ENCODE measurements at places on chromosomes 5 and 9. TPM values are rescaled to one million over a fixed set of nuclear protein-coding genes. Genes with fewer than 3 reads are reported as not detected.

- H3K4me1 ChIP-seq: peaks cover 8% of the 10 kb centered on the region
- no peaks in the 10 kb centered on the region for H3K27me3 ChIP-seq
- H3K4me3 ChIP-seq: no peak overlapping the region
- peaks cover 11% of the 10 kb centered on the region for H3K36me3 ChIP-seq
- peak; percentile 44 for DNase-seq
Measured at GRCh38 chr5:139422307-139422893, 16.9 kb downstream of the DNAJC18 start.

- H3K27ac ChIP-seq: no peak overlapping the region
- H3K4me3 ChIP-seq: no peak overlapping the region
- no peaks in the 10 kb centered on the region for H3K4me1 ChIP-seq
- DNase-seq: no peak
Measured at GRCh38 chr5:4356201-4356600, 760.6 kb downstream of the IRX1 start.

DNA sequence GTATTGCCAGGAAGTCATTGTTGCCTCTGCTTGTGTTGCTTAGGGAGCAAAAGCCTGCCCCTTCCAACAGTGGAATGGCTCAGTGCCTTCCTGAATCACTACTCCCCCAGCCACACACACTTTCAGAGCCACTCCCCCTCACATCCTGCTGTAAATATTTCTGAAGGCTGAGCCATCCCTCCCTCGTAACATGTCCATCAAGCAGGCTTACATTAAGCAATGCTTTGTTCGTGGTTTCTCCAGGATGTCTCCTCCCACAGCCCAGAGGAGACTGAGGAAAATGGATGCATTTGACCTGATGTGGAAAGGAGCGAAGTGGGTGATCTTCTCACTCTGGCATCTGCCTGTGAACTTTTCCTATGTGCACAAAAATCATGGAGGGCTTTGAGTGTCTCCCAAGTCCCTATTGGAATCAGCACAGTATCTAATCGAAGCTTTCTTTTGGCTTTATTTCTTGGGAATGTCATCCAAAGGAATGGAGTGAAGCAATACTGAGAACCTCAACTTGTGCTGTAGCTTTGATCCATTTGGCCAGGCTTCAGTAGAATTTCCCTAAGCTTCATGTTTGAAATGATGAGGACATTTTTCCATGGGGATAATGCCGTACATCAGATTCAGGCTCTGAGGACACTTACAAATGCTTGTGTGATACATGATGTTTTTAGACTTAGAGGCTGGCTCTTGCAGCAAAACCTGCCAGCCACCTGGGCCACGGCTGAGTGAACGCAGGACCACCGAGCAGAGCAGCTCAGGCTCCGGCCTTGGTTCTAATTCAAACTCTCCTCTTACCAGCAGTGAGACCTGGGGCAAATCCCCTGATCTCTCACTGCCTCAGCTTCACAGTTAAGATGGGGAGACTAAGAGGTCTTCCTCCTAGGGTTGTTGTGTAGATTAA, 389.1 kb downstream of the ENC1 start:
- H3K4me1 ChIP-seq: peaks cover 15% of the 10 kb centered on the region
- no peaks in the 10 kb centered on the region for H3K36me3 ChIP-seq
- H3K27me3 ChIP-seq: no peaks in the 10 kb centered on the region
- DNase-seq: peak; percentile 99
- no peak overlapping the region for H3K4me3 ChIP-seq

DNA sequence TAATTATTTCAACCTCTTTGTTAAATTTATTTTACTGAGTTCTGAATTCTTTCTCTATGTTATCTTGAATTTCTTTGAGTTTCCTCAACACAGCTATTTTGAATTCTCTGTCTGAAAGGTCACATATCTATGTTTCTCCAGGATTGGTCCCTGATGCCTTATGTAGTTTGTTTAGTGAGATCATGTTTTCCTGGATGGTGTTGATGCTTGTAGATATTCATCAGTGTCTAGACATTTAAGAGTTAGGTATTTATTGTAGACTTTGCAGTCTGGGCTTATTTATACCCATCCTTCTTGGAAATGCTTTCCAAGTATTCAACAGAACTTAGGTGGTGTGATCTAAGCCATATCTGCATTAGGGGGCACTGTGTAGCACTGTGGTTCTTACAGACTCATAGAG, 70.2 kb upstream of the SLC27A6 start:
- H3K27ac ChIP-seq: no peak overlapping the region
- H3K36me3 ChIP-seq: no peaks in the 10 kb centered on the region
- no peak for DNase-seq
- no peaks in the 10 kb centered on the region for H3K4me1 ChIP-seq
- no peaks in the 10 kb centered on the region for H3K27me3 ChIP-seq
- no peak overlapping the region for H3K4me3 ChIP-seq

DNA sequence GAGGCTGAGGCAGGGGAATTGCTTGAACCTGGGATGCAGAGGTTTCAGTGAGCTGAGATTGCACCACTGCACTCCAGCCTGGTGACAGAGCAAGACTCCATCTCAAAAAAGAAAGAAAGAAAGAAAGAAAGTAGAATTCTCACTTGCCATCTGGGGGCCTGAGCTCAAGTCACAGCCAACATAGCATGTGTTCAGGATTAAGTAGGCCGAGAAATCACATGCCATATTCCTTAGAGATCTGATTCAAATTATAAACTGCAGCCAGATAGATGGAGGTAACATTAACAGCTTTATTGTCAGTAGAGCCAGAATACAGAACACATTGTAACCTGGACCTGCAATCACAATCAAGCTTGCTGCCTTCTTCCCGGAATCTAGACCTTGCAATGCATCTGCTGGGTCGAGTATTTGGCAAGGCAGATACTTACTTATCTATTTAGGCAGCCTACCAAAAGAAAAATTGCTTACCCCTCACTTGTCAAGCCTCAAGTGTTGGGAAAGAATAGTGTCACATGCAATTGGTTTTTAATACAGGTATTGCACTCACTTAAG, 173.7 kb downstream of the CPLANE1 start:
- no peak overlapping the region for H3K27ac ChIP-seq
- H3K27me3 ChIP-seq: no peaks in the 10 kb centered on the region
- DNase-seq: peak; percentile 27
- H3K4me1 ChIP-seq: peaks cover 16% of the 10 kb centered on the region
- peaks cover 8% of the 10 kb centered on the region for H3K36me3 ChIP-seq

DNA sequence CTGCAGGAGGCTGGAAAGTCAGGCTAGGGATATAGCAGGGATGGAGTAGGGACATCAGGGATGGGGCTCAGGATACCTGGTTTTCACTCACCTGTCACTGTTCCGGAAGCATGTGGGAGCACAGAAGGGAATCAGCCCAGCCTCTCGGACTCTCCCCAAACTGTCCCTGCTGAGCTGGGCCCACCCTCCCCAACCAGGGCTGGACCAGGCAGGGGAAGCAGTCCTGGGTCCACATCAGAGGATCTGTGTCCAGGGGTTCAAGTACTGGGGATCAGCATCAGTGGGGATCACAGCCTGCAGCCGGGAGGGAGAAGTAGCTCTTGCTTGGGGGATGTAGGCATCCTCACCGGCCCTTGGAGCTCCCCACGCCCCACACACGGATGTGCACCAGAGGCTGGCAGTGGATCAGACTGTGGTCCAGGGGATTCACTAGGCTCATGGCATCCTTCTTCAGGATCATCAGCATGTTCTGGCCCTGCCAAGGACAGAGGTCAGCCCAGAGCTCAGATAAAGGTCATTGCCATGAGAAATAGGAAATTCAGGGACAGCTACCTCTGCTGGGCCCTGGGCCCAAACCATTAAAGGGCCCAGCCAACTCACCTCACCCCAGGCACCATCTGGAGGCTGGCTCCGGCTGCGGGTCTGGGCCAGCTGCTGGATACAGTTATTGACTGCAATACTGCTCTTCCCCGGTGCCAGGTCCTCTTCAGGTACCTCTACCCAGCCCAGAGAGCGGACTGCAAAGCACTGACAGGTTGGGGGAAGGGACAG, 2.5 kb downstream of the APBB3 start:
- no peak overlapping the region for H3K27ac ChIP-seq
- no peak for DNase-seq
- no peaks in the 10 kb centered on the region for H3K27me3 ChIP-seq
- H3K4me1 ChIP-seq: peaks cover 23% of the 10 kb centered on the region
- peaks cover 7% of the 10 kb centered on the region for H3K36me3 ChIP-seq

GRCh38 chr5:140236891-140237598, 62.1 kb downstream of the CYSTM1 start:
- DNase-seq: no peak
- no peaks in the 10 kb centered on the region for H3K27me3 ChIP-seq
- no peak overlapping the region for H3K27ac ChIP-seq
- H3K36me3 ChIP-seq: no peaks in the 10 kb centered on the region
- no peak overlapping the region for H3K4me3 ChIP-seq

GRCh38 chr5:105587963-105588662, 2025.5 kb upstream of the NUDT12 start:
- no peaks in the 10 kb centered on the region for H3K36me3 ChIP-seq
- H3K27me3 ChIP-seq: no peaks in the 10 kb centered on the region
- no peaks in the 10 kb centered on the region for H3K4me1 ChIP-seq
- no peak for DNase-seq
- no peak overlapping the region for H3K4me3 ChIP-seq

- no peak for DNase-seq
- no peak overlapping the region for H3K4me3 ChIP-seq
- H3K4me1 ChIP-seq: peaks cover 2% of the 10 kb centered on the region
- peaks cover 2% of the 10 kb centered on the region for H3K27me3 ChIP-seq
- no peak overlapping the region for H3K27ac ChIP-seq
Measured at GRCh38 chr9:87305151-87305550, 192.5 kb upstream of the DAPK1 start.

GRCh38 chr9:108395421-108395820, 460.4 kb downstream of the ACTL7B start:
- H3K4me1 ChIP-seq: no peaks in the 10 kb centered on the region
- H3K27ac ChIP-seq: no peak overlapping the region
- no peaks in the 10 kb centered on the region for H3K36me3 ChIP-seq
- H3K4me3 ChIP-seq: no peak overlapping the region
- DNase-seq: no peak

GRCh38 chr5:38831117-38831516, 14.7 kb upstream of the OSMR start:
- DNase-seq: no peak
- no peaks in the 10 kb centered on the region for H3K36me3 ChIP-seq
- no peak overlapping the region for H3K27ac ChIP-seq
- no peak overlapping the region for H3K4me3 ChIP-seq
- peaks cover 5% of the 10 kb centered on the region for H3K4me1 ChIP-seq
- H3K27me3 ChIP-seq: no peaks in the 10 kb centered on the region

GRCh38 chr9:116020146-116020545, 133.4 kb upstream of the PAPPA start:
- no peak for DNase-seq
- H3K4me1 ChIP-seq: no peaks in the 10 kb centered on the region
- H3K4me3 ChIP-seq: no peak overlapping the region

DNA sequence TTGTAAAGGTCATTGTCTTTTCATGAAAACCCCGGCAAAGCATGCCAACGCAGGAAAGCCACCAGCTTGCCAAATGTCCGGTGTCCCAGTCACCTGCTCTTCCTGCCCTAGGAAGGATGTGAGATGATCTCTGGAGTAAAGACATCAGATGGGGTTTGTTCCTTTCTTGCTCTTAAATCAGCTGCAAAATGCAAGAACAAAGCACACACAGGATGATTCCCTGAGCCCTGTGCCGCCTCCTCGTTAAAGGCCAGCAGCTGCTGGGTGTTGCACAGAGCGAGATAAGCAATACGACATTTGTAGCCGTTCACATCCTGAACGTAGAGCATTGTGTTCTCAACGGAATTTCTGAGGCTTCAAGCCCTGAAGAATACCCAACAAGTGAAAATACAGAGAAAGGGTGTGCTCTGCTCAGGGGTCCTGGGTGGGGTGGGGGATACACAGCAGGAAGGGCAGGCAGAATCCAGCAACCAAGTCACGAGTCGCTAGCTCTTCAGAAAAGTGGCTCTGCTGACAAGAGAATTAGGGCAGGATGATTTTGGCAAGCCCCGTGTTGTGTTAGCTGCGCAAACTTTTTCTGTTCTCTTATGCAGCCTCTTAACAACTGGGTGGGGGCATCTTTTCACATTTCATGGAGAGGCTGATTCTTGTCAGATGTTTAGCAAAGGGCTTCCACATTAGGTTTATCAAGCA, 229.2 kb upstream of the MAP3K1 start:
- H3K27me3 ChIP-seq: peaks cover 15% of the 10 kb centered on the region
- no peak overlapping the region for H3K4me3 ChIP-seq
- H3K27ac ChIP-seq: no peak overlapping the region
- H3K4me1 ChIP-seq: no peaks in the 10 kb centered on the region

The LRRC19 gene
- total RNA-seq: not detected

The GARNL3 gene
- 5.4 TPM for total RNA-seq

The PCDHA11 gene
- 5.8 TPM for total RNA-seq

The CSF1R gene
- 1.4 TPM for total RNA-seq

Data from astrocyte (in vitro differentiated cells and primary cell).